ENCODE measurements at places on chromosomes 6 and 20.

DNA sequence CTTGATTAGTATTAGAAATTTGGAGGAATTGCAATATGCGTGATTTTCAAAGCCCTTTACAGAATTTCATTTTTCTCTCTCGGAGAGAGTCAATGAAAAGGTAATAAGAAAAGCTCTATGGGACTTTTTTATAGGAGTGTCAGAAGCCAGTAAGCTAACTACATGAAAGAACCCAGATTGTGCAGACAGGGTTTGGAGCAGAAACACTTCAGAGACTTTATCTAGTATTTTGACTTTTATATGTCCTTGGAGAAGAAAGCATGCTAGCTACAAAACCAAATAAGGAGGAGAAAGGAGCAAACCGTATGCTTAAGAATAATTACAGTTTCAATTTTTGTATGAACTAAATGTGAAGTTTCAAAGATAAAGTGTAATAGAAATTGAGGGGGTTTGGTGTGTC, 141.7 kb downstream of the C6orf58 start:
- no peak for DNase-seq

GRCh38 chr6:99333068-99333467, 16.4 kb downstream of the FAXC start:
- no peak for DNase-seq

GRCh38 chr6:121594053-121594452, 158.6 kb downstream of the GJA1 start:
- DNase-seq, result no peak

DNA sequence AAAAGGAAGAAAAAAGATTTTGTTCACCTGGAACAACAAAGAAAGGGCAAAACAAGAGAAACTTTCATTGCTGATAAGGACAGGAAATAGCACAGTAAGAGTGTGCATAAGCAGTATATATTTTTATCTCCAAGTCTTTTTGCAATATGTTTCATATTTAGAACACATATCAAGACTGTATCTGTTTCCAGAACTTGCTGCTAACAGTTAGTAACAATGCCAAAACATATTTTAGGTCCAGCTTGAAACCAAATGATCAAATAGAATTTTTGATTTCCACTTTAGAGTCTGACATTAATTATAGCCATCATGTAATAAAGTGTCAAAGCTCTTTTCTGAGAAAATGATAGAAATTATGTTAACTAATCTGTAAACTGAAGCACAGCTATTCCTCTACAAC, 143.5 kb upstream of the SUPT3H start:
- no peak for DNase-seq

DNA sequence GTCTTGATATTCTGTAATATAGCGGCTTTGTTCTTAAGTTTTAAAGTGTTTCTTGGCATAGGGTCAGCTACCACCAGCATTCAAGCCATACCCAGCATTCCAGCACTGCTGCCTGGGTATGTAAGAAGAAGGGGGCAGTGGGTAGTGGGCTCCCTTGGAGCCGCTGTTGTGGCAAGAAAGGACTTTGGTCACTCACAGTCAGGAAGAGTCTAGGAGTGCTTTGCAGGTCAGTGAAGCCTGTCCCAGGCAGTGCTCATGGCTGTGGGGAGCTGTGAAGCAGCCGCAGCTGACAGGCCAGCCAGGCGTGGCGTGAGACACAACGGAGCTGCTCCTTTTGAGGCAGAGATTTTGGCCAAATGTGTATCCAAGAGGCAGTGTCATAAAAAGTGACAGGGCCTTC, 512.0 kb downstream of the CDKAL1 start:
- no peak for DNase-seq

DNA sequence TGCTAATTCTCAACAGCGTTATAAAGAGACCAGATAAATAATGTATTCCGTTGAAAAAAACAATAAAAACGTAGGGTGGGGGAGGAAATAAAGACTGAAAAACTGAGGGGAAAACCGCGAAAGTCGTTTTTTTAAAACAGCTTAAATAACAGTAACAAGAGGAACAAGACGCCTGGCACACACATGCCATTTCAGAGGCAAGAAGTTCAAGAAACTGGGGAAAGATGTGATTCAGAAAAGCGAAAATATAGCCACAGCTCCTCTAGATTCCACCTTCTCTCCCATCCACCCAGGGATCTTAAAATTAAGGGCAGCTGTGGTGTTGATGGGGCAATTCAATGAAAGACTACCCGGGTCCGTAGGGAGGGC, 1.3 kb downstream of the EPB41L2 start:
- no peak for DNase-seq

DNA sequence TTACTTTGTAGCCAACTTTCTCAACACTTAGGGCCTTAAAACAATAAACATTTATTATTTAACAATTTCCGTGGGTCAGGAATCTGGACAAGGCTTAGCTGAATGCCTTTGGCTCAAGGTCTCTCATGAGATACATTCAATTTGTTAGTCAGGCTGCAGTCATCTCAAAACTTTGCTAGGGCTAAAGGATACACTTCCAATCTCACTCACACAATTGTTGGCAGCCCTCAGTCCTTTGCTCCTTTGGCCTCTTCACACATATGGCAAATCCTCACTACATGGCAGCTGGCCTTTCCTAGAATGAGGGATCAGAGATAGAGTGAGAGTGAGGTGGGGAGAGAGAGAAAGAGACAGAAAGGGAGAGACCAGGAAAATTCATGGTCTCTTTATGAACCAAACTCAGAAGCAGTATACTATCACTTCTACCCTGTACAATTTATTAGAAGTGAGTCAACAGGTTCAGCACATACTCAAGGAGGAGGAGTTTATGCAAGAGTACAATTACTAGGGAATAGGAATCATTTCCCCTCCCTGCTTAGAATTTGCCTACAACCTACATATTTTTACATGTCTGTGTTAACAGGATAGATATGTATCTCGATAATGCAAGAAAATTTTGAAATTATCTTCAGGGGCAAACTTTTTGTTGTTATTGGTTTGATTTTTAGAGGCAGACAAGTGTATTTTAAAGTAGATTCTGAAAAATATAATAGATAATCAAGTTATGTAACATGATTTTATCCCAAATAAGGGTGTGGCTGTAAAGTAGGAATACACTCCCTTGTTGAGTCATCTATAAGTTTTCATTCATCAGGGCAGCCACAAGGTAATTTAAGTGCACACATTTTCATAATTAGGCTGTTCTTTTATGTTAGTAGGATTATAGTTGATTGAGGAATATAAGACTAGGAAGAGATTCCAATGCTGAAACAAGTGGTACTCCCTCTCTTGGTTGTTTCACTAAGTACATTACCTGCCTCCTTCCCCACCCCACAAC, 85.9 kb upstream of the HMGCLL1 start:
- no peak for DNase-seq

DNA sequence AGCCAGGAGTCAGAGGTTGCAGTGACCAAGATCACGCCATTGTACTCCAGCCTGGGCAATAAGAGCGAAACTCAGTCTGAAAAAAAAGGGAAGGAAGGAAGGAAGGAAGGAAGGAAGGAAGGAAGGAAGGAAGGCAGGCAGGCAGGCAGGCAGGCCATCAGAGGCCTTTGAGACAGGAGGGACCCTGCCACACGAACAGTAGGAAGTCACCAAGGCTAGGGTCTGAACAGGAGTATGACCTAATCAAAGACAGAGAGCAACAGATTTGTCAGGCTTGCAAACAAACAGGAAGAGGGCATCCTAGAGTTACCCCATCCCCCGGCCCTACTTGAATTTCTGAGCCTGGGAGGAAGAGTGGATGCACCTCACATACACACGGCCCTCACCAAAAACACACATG, 67.1 kb downstream of the FGD2 start:
- no peak for DNase-seq

GRCh38 chr6:2257363-2257762, 12.0 kb upstream of the GMDS start:
- no peak for DNase-seq

- DNase-seq, result no peak
These were observed 30.7 kb upstream of the MYLIP start for GRCh38 chr6:16098211-16098610.

DNA sequence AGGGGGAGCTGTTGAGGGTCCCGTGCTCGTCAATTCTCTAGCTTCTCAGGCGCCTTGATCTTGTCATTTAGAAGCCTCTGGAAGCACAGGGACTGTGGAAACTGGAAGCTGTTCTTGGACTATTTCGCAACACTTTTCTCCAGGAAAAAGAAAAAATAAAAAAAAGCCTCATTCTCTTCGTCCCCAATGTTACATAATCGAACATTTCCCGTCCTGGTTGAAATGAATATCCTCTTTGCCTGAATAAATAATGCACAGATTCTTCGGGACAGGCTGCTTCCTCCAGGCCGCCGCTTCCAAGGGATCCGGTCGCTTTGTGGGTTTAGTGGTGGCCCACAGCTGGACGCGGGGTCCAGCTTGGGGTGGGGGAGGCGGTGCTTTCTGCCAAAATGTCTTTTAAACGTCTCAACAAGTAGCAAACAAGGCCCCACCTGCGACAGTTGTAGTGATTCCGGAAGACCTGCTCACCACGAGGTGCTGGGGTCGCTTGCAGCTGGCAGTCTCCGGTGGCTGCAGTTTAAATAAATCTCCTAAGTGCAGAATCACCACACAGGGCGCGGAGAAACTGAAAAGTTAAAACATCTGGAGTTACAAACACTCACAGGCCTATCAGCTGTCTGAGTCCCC, 125.9 kb upstream of the ESR1 start:
- no peak for DNase-seq

DNA sequence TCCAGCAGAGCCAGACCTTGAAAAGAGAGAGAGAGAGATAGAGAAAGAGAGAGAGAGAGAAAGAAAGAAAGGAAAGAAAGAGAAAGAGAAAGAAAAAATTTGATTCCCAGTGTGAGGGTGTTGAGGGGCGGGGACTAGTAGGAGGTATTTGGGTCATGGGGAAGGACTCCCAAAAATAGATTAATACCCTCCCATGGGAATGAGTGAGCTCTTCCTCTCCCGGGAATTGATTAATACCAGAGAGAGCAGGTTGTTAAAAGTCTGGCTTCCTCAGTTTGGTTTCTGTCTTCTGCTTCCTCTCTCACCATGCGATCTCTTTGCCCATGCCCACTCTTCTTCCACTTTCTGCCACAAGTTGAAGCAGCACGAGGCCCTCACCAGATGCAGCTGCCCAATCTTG, 28.8 kb upstream of the CFAP206 start:
- DNase-seq, result no peak

DNA sequence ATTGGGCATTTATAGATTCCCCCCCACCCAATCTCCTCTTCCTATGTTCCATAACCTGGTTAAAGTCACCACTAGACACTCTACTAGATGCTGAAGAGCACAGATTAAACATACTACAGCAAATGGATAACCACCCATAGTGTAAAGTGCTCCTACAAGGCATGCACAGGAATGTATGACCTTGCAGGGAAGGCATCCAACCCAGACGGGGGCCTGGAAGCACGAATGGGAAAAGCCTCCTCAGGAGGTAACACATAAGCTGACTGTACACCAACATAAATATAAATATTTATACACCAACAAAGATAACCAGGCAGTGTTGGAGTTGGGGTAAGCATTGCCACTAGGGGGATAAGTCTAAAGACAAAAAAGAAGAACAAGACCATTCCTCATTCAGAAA, 691.7 kb downstream of the GRIK2 start:
- DNase-seq, result no peak

DNA sequence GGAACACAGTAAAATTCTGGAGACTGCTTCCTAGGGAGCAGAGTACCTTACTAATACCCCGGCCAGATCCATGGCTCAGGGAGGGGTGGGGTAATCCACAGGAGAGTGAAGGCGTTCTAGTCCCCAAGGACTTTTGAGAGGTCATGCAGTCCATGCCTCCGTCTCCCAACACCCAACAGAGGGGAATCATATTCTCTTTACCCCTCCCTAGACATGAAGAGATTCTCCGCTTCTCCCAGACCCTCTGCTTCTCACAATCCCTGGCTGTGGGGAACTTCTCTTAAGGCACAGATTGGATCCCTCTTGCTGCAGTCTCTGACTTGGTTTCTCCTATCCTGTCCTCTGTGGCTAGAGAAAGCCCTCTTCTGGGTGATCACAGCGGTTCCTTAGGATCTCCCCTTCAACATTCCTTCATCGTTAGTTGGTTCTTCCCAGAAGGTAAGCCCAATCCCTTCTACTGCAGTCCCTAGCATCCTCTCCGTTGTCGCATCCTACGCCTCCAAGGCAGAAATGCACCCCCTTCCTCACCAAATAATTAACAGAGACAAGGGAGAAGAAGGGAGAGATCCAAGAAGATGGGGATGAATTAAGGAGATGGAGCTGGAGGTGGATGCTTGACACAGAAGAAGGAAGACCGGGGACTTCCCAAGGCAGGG, 562 bp downstream of the GGT7 start:
- no peak for DNase-seq

- DNase-seq, result no peak
These were observed 143.9 kb upstream of the NOX3 start for GRCh38 chr6:155599561-155599960.

DNA sequence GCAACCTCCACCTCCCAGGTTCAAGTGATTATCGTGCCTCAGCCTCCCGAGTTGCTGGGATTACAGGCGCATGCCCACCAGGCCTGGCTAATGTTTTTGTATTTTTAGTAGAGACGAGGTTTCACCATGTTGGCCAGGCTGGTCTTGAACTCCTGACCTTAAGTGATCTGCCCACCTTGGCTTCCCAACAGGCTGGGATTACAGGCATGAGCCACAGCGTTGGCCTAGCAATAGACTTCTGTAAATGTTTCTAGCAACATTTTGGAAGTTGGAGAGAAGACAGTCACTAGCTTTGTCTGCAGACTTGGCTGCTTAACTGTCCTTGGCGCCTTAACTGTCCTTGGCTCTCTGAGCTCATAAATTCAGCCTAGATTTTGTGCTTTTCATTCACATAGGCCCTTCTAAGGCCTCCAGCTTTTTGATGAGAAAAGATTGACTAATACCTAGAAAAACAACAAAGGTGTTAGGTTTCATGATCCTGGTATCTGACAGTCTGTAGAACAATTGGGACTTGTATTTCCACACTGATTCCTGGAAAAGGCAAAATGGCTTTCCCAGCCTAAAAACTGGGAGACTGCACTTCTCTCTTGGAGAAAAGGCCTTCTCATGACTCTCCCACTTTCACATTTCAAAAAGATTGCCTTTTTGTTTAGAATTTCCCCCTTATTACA, 49.7 kb downstream of the OR2B2 start:
- no peak for DNase-seq

All from D721Med (cell line).